Effector CD4-positive, alpha-beta T cell (primary cell): ENCODE measurements at places on chromosomes 1 and 21.

DNA sequence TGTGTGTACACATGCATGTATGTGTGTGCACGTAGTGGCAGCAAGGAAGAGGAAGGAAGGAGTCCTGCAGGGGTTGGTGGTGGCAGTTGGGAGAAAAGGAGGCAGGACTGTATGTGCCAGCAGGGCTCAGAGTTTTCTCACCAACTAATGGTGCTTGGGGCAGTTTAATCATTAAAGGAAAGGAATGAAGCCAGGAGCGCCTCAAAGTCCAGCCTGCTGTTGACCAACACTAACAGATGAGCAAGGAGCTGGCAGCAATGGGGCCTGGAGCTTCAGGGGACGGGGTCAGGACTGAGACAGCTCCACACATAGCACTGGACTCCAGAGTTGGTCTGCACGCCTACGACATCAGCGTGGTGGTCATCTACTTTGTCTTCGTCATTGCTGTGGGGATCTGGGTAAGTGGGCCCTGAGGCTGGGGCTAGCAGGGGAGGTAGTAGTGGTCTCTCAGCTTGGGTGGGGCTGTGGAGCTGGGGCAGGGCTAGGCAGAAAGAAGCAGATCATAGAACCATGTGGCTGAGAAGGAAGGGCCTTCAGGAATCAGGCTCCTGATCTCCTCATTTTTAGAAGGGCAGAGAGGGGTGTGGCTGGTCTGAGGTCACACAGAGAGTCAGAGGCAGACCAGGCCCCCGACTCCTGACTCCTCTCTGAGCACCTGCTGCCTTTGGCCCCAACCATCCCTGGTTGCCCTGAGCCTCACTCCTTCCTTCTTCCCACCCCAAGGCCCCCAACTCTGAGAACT is at the start of gene SLC5A9:
Gene SLC5A9, plus strand, starts transcription at position 216 of the 742 bp plus-strand sequence. Its CDS starts 21 bp downstream, at position 237.
- DNase-seq: no peak

- DNase-seq: no peak
These were observed 169.3 kb downstream of the ST6GALNAC5 start for GRCh38 chr1:77036560-77036959.

GRCh38 chr1:155166471-155167165 is 6.5 kb downstream of the KRTCAP2 start:
- no peak for DNase-seq

DNA sequence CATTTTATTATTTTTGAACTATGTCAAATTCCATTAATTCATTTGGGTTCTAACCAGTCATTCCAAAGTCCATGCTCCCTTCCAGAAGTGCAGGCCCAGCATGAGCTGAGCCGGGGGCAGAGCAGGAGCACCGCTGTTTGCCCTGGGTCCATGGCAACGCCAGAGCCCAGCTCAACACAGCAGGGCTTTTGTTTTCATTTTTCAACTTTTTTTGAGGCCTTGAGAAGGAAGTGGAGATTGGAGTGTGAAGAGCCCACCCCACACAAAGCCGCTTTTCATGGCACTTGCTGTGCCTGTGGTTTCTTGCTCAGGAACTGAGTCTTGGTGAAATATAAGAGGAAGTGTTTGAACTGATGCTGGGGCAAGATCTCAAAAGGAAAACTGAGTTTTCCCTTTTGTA is 13.2 kb upstream of the PRMT2 start:
- no peak for DNase-seq

- no peak for DNase-seq
These were observed 33.0 kb downstream of the CAMK1G start for GRCh38 chr1:209616366-209617046.

- DNase-seq: peak; percentile 53
These were observed 45.1 kb downstream of the SLC2A1 start for GRCh38 chr1:42913426-42914091.

GRCh38 chr21:34260277-34261008 is 103.4 kb upstream of the KCNE2 start:
- no peak for DNase-seq

DNA sequence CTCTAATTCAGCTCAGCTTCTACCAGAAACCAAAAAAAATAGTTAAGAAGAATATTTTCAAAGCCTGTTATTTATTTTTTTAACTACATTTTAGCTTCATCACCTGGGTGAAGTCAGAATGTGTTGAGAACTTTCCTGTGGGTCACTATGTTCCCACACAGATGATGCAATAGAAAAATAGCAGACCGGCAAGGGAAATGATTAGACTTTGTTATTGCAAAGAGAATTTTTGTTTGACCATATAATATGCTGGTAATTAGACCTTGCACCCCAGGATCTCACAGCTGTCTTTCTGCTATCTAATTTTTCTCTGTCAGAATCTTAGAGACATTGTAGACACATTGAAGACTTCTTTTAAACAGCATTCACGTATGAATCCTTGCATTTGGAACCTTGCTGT is 299.3 kb downstream of the TBX15 start:
- DNase-seq: no peak

DNA sequence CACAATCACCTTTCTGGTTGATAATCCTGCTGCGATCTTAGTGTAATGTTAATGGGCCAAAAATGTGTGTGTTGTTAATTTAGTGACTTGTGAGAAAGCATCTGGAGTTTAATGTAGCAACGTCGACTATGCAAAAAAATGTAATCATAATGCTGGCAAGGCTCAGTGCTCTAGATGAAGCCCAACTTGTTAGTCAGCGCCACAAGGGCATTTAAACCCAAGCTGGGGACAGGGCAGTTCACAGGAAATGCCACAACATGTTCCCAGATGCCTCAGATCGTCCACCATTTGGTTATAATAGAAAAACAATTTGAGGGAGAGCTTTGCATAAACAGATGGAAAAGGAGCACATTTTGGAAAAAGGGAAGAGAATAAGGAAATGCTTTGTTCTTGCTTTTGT is 585.4 kb upstream of the PLXNA2 start:
- no peak for DNase-seq

GRCh38 chr1:229690662-229691061 is 64.6 kb downstream of the URB2 start:
- no peak for DNase-seq

GRCh38 chr1:33371334-33371733 is 50.4 kb upstream of the A3GALT2 start:
- DNase-seq: no peak

DNA sequence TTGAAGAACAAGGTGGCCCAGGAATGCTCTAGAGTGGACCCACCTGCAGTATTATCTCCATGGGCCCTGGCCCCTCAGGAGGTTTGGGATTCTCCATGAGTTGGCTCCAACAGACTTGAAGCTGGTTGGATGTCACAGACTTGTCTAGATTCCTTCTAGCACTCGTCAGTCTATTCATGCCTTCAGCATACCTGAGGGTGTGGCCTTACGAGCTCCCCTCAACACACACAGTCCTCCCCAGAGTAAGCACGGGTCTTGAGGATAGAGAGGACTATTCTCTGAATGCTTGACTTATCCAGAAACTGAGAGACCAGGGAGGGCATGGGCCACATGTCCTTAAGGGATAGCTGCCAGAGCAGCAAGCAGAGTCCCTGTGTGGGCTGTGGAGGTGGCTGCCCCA is 45.9 kb upstream of the COL6A1 start:
- no peak for DNase-seq
